ENCODE measurements at places on chromosomes 11 and 22.

- no peak for DNase-seq
These were observed 636.7 kb downstream of the BRD1 start for GRCh38 chr22:49190816-49191505.

- DNase-seq: no peak
These were observed 20.7 kb downstream of the PLAAT5 start for GRCh38 chr11:63470311-63470710.

DNA sequence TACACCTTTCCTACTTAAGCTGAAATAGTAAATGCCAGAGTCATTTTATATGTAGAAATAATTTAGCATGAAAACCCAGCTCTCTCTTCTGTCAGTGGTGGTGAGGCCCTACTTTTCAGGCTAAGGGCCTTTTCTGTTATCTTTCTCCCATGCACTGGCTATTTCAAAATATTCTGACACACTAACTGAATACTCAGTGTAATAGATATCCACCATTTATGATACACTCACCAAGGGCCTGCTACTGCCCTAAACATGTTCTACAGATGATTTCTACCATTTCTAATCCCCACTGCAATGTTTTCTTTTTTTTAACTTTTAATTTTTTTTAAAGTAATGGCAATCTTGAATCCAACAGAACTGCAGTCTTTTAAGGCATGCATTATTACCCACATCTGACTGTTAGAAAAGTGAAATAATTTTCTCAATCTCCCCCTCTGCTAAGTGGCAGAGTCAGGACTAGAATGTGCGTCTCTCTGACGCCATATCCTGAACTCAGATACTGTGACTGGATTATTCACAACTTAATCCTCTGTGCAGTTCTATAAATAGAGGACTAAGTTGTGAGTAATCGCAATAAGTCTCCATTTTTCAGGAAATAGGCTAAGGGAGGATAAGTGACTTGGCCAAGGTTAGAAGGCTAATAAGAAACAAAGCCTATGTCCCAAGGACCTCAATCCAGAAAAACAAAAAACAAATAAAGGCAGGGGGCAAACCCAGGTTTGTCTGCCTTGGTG, 44.0 kb downstream of the GRAMD1B start:
- DNase-seq: no peak

DNA sequence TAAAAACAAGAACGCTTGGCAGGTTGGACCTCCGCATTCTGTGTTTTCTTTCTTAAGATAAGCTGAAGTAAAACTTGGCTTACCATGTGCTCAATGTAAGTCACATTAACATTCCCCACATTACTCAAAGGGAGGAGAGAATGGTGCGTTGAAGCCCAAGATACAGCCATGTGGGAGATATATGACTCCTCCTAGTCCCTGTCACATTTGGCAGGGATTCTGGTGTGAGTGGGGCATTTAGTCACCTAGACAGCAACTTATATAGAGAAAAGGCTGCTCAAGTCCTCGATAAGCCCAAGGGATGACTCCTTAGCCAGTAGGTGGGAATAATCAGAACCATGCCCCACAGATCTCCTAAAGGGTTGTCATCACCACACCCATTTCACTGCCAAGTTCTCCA, 4.6 kb downstream of the PRSS23 start:
- DNase-seq: no peak

DNA sequence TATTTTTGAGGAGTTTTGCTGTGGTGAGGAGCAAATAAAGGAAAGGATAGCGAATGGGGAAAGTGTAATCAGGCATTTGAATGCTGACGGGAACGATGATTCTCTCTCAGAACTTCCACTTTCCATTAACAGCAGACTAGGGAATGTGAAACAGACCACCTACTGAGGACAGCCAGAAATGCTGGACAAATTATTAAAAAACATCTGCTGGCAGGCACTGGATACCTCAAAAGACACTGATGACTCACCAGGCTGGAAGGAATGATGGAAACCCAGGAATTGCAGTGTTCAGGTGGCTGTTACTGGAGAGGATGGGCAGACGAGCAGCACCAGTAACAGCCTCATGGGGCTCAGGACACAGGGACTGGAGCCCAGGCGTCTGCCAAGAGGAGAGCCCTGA, 33.4 kb downstream of the PLA2G6 start:
- no peak for DNase-seq

- no peak for DNase-seq
These were observed 120.1 kb upstream of the TEAD1 start for GRCh38 chr11:12554122-12554521.

- DNase-seq: no peak
These were observed 13.8 kb upstream of the P2RY6 start for GRCh38 chr11:73258104-73259035.

- DNase-seq: no peak
These were observed 12.8 kb downstream of the CD82 start for GRCh38 chr11:44578279-44578678.

- DNase-seq: no peak
These were observed 156.0 kb upstream of the CADM1 start for GRCh38 chr11:115660030-115660805.

DNA sequence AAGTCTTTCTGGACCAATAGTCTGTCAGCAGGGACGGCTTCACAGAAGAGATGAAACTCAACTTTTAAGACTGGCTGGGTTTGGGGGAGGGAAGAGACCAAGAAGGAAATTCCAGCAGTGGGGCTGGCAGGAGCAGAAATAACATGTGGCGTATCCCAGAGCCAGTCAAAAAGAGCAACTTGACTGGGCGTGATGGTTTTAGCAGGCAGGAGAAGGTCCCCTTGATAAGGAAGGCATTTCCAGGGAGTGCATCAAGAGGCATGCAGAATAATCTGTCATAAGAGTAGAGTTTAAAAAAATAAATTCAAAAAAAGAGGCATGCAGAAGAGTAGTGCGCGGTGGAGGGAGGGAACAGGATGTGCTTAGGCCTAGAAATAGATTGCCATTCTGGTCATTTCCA, 52.5 kb downstream of the C22orf31 start:
- no peak for DNase-seq

GRCh38 chr11:67665541-67666302, 8.7 kb downstream of the ALDH3B2 start:
- no peak for DNase-seq

- no peak for DNase-seq
These were observed 16.8 kb upstream of the PAFAH1B2 start for GRCh38 chr11:117127171-117127901.

DNA sequence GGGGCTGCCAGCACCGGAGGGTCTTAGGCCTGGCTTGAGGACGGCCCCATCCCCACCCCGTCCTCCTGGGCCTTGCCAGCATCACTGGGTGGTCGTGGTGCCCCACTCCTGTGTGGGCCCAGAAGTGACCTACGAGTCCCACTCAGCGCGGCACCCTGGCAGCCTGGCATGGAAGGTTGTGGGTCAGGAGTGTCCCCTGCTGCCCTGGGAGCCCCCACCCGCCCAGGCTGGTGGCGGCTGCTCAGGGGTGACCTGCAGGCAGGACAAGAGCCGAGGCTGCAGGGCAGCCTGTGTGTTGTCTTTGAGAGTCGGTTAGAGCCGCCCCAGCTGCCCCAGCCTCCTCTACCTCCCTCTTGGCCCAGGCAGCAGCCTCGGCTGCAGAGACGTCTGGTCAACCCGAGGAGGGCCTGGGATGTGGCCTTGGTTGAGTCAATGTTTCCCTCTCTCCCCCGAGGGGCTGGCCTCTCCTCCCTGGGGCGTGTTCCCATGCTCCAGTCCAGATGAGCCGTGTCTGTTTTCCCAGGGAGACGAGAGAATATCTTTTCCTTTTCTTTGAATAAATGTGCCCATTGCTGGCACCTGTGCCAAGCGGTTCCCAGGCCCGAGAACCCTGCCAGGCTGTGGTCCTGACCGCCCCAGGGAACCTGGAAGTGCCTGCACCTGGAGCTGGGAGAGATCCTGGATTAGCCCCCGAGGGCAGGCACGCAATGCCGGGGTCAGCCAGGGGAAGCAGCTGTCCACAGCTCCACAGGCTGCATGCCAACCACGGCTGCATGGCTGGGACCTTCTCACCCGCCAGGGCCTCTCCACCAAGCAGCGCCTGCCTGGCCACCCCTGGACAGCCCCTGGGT, 35.7 kb upstream of the MUC5AC start:
- DNase-seq: no peak
